Activated gamma-delta T cell (primary cell): ENCODE measurements at places on chromosomes 1 and 21.

- DNase-seq: no peak
Observed at GRCh38 chr1:30670240-30671060, 52.9 kb downstream of the MATN1 start.

DNA sequence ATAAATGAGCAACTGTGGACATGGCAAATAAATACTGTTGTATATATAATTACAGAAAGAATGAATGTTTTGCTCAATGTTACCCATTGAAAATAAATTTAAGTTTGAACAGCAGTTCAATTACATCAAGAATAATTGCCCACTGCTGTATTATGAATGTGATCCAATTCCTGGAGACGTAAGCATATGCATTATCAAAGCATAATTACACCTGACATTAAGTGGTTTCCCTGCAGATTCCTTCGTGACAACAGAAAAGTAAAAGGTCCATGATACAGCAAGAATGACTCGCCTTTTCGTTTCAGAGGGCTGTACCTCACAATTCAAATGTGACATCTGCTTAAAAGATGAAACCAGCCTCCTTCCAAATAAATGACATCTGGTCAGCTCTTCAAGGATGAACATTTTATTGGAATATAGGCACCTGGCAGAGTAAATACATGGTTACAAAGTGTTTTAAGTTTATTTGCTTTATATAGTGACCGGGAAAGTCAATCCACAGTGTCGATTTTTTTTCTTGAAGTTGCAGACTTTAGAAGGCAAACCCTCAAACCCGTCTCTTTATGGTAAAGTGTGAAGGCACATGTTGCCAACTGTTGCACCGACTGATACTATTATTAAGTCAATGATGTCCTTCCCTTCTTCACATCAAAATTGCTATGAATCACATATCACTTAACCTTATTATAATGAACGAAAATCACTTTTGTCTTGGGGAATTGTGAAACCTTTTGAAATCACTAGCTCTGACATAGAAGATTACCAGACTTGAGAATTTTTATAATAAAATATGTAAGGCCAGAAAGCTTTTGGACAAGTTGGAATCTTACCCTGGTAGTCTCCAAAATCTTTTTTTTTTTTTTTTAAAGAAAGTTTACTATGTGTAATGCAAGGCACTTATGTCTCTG is 36.2 kb upstream of the EDEM3 start:
- no peak for DNase-seq

DNA sequence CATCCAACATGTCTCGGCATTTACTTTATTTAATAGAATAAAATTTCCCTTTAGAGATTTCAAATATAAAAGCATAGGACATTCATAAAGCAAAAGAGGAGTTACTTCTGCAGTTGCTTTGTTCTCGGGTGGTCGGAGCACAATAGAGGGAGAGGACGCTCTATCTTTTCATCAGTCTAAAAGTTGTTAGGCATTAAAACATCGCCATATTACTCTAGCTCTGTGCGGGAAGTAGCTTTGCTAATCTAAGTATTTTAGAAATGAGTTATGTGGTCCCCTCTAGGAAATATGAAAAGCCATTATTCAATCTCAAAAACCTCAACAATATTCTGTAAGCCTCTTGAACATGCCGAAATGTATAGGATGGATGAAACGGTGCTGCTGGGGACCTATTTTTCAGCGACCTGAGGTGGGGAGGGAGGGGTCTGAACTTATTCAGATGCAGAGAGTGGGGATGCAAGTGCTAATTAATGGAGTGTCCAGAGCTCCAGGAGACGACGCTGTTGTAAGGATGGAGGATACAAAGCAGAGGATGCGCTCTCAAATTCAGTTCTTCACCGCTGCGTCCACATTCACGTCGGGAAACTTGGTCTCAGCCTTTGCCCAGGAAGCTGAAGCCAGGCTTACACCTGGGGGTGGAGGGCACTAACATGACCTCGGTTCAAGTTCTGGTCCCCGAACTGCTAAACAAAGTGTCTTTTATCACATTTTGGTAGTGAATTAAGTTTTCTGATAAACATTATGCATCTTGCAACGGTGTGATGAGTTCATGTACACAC is 6.3 kb downstream of the CDKN2C start:
- no peak for DNase-seq

DNA sequence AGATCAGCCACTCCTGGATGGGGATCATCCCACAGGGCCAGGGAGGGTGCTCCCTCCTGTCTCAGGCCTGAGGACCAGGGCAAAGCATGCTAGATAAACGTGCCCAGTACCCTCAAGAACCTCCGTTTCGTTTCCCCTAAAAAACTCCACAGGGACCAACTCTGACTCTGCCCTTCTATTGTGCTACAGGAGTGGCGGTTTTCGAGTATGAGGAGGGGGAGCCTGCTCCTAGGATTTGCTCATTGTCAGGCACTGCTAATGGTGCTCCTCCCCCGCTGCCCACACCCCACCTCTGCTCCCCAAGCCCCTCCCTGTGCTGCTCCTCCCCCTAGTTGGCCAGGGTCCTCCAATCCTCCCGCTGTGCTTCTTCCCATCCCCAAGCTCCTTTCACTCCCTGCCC is 32.0 kb downstream of the PGBD5 start:
- no peak for DNase-seq

DNA sequence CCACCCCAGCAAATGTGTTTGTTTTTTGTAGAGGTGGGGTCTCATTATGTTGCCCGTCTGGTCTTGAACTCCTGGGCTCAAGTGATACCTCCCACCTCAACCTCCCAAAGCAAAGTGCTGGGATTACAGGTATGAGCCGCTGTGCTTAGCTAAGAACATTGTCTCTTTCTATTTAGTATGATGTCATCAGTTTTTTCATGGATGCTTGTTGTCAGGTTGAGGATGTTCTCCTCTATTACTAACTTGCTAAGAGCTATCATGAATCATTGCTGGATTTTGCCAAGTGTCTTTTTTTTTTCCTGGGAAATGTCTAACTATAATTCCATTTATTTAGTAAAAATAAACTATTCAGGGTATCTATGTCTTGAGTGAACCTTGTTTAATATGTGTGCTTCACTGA is 19.0 kb upstream of the MPC2 start:
- no peak for DNase-seq

DNA sequence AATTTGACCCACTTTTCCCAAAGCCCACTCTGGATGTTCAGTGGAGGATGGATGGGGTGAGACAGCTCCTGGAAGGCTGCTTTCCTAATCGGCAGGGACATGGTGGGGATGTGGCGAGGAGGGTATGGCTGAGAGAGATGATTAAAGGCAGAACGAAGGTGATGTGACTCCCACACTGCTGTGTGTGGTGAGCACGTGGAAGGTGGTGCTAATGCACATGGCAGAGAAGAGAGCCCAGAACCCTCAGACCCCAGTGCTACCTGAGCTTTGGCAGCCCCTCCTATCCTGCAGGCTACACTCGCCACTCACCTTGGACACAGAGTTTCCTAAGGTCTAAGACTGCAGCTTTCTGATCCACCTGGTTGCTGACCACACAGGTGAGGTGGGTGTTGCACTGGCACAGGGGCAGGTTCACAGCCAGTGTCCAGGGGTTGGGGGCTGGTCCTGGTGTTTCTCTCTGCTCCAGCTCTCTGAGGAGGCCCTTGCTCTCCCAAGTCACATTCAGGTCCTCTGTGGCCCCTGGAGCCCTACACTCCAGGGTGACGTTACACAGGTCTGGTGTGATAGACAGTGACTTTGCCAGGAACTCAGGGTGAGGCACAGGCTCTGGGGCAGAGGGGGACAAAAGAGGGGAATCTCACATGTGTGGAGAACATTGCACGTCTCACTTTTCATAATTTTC is 151.4 kb upstream of the ETV3 start:
- DNase-seq: no peak

DNA sequence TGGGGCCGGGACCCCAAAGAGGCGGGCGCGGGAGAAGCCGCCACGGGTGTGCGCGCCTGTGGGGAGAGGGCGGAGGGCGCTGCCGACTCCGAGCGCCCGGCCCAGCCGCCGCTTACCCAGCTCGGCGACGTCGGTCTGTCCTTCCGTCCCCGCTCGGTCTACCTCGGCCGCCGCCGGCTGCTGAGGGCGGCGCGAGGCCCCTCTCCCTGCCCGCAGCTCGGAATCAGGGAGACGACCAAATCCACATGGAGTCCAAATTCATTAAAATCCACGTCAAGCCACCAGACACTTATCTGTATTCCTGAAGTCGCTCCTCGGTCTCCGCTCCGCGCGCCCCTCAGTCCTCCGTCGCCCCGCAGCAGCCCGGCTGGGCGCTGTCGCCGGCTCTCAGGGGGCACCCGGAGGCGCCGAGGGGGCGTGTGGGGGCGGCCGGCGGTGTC is 637 bp downstream of the PLXNA2 start:
- no peak for DNase-seq

DNA sequence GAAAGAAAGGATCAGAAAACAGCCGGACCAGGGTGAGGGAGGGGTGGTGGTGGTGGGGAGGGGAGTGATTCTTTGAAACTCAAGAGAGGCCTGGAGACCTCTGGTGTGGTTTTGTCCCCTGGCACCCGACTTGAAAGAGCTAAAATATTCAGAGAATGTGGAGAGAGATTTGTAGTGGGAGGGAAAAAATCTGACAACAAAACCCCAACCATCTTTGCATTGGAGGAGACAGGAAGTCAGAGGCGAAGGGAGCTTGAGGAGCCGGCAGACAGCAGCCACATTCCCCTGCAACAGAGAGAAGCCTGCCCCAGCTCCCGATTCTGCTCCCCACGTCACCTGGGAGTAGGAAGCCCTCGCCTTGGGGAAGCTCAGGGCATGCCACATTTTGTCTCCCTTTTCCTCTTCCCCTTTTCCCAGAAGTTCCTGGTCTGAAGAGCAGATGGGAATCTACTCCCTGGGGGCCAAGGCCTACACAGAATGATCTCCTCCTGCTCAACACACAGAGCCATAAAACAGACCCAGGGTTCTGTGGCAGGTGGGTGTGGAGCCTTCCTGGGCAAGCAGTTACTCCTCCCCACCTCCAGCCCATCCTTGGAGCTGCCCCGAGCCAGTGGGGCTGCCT is 84.9 kb downstream of the ITPKB start:
- DNase-seq: no peak

- DNase-seq: no peak
Observed at GRCh38 chr1:179017383-179018326, 8.0 kb upstream of the FAM20B start.

- no peak for DNase-seq
Observed at GRCh38 chr1:26923711-26924110, 2.2 kb downstream of the NUDC start.

DNA sequence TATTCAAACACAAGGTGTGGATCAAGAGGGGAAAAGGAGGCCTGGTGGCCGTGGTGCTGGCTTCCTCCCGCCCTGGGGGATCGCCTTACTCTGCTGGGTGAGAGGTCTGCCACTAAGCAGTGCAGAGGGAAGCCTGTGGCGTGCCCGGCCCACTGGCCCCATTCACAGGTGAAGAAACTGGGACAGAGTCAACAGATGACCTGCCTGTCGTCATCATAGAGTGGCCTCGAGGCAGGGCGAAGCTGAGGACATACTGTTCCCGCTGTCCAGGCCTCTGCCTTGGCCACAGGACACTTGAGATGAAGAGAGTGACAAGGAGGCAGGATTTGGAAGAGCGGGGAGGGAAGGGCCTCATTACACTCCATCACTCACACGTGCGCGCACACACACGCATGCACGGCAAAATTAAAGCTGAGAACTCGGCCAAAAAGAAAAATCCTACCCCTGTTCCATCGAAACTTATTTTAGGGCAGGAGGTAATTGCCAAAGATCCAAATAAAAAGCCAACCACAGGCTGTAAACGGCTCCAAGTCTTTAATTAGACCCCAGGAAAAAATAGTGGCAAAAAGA is 50.5 kb downstream of the CASZ1 start:
- no peak for DNase-seq
